ENCODE measurements at places on chromosomes 3 and 15.
A peak's percentile ranks its signal among the peaks of the same experiment; 100 is the strongest.

GRCh38 chr15:84784262-84784661, 32.9 kb upstream of the ALPK3 start:
- DNase-seq: no peak

GRCh38 chr3:180188512-180189309, 152.0 kb upstream of the PEX5L start:
- DNase-seq: no peak

DNA sequence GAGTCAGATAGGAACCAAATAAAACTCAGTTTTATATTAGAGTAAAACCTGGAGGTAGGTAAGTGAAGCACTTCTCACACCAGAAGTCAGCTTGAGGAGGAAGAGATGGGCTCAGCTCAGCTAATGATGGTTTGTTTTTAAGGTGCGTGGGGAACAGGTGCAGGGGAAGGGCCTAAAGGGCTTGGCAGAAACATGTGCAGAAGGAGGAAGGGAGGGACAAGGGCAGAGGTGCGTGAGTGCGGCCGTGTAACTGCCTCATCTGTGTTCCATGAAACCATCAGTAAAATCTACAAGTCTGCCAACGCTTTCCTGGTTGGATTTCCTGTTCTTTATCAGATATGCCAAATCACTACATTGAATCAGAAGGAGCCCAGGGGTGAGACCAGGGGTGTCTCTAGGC, 19.9 kb downstream of the FYCO1 start:
- DNase-seq: no peak

- no peak for DNase-seq
Measured at GRCh38 chr3:60142009-60142408, 1092.2 kb upstream of the CFAP20DC start.

DNA sequence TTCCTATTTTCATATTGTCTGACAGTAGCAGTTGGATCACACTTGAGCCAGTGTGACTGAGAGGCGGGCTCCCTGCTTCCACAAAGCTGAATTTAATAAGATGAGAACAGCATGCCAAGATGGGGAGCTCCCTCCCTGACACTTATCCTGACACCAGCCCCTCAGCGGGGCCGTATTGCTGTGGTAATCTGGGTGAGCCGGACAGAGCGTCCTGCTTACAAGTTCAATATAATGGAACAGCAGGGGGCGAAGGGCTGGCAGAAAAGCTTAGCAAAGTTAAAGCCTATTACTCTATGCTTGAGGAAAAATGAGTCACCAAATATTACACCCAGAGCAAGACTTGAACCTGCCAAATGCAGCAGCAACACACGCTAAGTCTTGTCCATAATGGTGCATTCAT, 163.8 kb upstream of the CMC1 start:
- no peak for DNase-seq

- DNase-seq: no peak
Measured at GRCh38 chr3:141972399-141972798, 96.0 kb downstream of the ATP1B3 start.

DNA sequence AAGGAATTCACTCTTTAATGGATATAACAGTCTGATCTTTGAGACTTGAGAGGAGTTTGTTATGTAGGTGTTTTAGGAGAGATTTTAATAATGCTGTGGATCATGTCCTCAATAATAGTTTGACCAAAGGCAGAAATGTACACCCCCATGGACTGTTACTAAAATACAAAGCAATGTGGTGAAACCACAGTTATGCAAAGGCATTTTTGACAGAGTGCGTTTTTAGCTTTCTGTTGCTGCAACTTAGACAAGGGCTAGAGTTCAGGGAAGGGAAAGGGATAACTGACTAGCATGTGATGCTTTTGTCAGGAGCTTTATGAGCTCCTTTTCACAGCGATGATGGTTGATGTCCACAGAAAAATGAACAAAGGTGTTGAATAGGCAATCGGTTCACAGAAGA, 3.6 kb upstream of the STARD5 start:
- no peak for DNase-seq

GRCh38 chr3:49025793-49026520, 3.2 kb downstream of the IMPDH2 start:
- DNase-seq: no peak

- DNase-seq: no peak
Measured at GRCh38 chr15:62726461-62726860, 316.1 kb upstream of the TPM1 start.

- DNase-seq: peak; percentile 8
Measured at GRCh38 chr15:74263466-74263865, 27.3 kb downstream of the CCDC33 start.

DNA sequence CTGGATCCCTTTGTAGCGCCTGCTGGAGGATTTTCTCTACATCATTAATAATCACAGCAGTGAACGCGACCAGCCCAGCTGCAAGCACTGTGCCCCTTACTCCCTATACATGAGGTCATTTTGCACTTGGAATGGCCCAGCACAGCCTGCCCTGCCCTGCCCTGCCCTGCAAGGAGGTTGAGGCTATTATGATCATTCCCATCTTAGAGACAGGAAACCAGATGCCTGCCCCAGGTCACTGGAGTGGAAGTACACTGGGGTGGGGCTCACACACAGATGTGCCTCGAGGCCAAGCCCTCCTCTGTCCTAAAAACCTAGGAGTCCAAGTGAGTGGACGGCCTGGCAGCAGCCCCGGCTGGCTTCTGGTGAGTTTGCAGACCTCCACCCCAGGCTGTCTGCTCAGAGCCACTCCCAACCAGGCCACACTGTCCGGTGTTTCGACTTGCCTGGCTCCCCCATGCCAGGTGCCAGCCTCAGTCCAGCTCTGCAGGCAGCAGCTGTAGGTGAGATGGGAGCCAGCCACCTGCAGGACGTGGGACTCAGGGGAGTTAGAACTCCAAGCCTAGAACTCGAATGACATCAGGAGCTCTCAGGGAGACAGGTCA, 30.4 kb upstream of the SEC61A1 start:
- DNase-seq: no peak

GRCh38 chr15:71748293-71748718, 62.0 kb upstream of the NR2E3 start:
- no peak for DNase-seq

DNA sequence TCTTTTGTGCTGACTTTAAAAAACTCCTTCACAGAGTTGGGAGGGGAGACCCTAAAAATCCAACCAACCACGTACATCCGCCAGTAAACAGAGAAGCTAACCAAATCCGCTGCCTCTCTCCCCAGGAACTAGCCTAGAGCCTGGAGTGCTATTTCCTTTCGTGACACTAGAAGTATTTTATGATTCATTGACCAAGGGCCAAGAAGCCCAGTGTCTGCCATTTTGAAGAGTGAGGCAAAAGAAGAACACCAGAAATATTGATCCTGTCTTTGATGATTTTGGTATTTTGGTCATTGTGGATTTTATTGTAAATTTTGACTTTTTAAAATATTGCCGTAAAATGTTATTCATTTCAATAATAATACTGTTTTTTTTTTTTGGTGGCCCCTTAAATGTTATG, 10.5 kb upstream of the CTSH start:
- no peak for DNase-seq

- no peak for DNase-seq
Measured at GRCh38 chr3:54850484-54851018, 77.3 kb downstream of the LRTM1 start.

DNA sequence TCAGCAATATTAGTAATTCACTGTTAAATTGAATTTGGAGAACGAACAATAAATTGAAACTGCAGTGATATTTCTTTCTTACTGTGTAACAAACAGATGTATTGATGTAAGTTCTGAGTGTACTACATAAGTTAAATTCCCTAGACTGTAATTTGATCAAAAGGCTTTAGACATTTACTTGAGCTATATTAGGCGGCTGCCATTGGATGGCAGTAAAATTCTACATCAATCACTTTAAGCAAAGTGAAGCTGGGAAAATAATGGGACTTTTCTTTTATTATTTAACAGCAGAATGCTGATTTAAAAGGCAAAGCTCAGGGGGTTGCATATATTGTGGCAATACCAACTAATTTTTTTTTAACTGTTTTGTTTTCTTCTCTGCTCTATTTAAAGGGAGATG, 212.6 kb upstream of the PLSCR5 start:
- DNase-seq: peak; percentile 14

DNA sequence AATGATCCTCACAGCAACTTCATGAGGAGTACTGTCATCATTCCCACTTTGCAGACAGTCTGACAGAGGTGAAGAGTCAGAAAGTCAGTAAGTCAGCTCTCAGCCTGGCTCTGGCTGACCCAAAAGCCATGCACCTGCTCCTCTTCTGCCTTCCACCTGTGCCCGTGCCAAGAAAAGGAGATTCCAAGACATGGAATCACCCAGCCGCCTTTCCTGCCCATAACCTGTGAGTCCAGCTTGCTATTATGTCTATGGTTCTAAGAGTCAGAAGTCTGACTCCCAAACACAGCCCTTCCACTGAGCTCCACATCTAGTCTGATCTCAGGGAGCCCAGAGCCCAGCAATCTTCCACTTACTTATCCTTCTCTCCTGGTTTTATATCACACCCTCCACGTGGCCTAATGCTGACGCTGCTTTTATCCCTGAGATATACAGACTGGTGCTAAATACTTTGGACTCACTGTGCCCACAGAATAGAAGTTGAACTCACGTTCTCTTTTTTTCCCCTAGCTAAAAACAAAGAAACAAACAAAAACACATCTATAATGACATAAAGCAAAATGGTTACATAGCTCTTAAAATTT, 66.0 kb downstream of the PLD1 start:
- no peak for DNase-seq

DNA sequence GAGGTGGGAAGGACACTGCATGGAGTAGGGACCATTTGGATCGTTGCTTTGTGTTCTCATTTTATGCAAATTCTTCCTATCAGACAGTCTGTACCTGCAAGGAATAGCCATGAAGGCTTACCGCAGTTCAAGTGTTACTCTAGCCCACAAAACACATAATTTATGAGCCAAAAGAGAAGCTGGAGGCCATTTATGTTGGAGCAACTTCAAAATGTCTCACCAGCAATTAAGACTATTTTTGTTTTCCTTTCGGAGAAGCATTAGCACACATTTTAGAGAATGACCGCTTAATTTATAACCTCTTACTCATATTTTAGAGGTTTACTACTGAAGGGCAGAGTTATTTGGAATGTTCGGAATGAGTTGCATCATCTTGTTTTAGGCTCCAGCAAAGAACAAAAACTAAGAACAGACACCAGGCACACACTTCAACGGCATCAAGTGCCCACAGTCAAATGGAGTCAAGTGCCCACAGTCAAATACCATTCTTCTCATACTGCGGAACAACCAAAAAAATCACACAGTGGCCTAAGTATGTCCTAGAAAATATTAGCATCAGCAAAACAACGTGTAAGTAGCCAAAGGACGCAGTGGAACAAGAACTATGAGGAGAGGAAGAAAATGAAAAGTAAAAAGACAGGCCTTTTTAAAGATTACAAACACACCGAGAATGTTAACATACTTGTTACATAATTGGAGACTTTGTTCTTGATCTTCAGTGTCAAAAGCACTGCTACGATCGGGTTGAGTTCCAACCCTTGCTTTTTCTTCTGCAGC, 17.5 kb upstream of the GOLGA8J start:
- DNase-seq: no peak

DNA sequence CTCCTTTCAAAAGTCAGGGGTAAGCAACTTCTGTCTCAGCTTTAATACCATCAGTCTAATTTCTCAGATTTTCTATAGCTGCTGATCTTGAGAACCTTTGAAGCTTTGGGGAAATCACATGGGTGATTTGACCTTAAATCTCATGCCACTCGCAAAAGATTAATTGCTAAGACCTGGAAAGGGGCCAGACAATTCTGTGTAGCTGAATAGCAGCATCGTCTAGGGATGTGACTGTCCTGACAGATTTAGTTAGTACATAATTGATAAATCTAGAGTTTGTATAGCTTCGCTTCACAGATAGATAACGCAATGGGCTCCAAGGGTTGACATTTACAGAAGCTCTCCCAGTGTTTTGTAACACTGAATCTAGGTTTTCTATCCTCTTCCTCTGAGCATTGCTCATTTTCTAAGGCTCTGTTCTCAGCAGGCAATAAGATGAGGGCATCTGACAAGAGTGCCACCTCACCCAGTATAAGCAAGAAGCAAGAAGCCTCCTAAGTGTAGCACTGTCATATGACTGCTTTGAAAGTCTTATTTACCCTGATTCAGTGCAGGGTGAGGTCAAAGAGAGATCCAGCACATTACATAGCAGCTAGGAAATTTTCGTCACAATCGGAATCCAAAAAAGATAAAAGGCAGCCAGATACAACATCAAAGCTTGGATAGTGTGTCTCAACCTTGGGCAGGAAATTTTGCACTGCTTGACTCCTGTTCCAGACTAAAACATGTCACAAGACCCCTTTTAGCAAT, 47.7 kb upstream of the DUT start:
- no peak for DNase-seq

DNA sequence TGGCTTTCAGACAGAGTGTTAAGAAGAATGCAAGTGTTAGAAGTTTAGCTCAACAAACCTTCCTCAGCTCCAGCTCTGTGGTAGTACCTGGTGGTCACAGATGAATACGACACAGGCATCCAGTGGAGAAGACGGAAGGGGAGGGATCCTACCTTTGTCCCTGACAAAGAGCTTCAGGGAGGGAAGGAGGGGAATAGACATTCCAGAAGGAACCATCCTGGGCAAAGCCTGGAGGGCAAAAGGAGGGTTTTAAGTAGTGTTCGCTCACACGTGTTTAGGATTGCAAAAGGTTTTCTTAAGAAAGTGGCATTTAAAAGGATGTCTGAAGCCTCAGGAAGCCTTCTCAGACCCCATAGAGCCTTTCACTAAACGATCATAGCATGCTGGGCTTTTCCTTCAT, 2.8 kb downstream of the CHCHD4 start:
- DNase-seq: no peak

GRCh38 chr3:123664753-123665152, 79.9 kb upstream of the HACD2 start:
- no peak for DNase-seq

- peak; percentile 13 for DNase-seq
Measured at GRCh38 chr3:31219131-31219843, 313.4 kb upstream of the STT3B start.

DNA sequence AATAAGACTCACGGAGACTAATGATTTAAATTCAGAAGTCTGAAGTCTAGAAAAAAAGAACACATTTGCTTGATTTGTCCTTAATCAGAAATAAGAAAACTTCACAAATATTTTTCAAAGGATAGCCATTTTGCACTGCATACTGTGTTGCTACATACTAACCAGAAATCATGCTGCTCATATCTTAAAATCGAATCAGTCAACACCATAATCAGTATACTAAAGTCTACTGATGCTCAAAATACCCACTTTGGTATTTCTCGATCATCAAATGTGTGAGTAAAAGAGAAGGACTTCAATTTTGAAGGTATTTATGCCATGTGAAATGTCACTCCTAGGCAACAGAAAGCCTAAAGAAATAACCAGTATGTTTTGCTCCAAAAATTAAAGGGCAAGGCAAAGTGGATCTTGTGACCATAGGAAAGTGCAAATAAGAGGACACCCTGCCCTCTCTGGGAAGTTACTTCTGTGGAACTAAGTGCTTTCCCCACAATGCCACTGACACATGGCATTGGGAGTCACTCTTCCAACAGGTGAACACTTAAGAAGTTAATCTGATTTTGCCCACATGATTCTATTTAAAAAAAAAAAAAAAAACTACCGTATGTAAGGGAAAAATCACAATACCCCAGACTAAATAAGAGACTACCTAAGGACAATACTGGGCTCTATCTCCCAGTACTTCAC, 2.7 kb downstream of the LRIG1 start:
- no peak for DNase-seq

GRCh38 chr15:49436751-49437150, 13.7 kb downstream of the FGF7 start:
- DNase-seq: no peak
